ENCODE measurements at places on chromosomes 12 and 14. TPM values are rescaled to one million over a fixed set of nuclear protein-coding genes. Genes with fewer than 3 reads are reported as not detected.

The GDF3 gene
- 0.24 TPM for total RNA-seq

The ITGB7 gene
- total RNA-seq = 0.81 TPM

The SERPINA5 gene
- 13.8 TPM for total RNA-seq

The TGFB3 gene
- total RNA-seq = 35.1 TPM

The TAC3 gene
- total RNA-seq = not detected

The BLOC1S1 gene
- total RNA-seq = 123 TPM

The FBLN5 gene
- 122 TPM for total RNA-seq

The HOXC13 gene
- not detected for total RNA-seq

The UNG gene
- 13.9 TPM for total RNA-seq

DNA sequence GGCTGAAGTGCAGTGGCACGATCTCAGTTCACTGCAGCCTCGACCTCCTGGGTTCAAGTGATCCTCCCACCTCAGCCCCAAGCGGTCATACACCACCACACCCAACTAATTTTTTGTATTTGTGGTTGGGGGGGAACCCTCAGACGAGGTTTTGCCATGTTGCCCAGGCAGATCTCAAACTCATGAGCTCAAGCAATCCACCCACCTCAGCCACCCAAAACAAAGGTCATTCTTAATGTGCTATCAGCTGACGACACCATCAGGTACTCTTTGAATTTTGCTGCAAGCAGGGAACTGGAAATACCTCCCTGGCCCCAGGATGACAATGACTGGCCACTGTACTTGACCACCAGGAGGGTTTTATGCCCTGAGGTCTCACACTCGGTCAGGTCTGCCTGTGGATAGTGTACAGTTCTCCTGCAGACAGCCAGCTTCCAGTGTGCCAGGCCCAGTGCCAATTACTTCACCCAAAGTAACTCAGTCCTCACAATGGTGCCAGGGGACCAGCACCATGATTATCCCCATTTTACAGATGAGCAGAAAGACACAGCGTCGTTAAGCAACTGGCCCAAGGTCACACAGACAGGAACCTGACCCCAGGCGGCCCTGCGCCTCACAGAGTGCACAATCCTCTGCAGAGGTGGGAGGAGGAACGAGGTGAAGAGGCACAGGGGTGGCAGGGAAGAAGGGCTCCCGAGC, 42.9 kb downstream of the ITPK1 start:
- no peak for DNase-seq

- DNase-seq = no peak
Measured at GRCh38 chr14:20791187-20791586, 10.1 kb downstream of the RNASE6 start.

- no peak for DNase-seq
Measured at GRCh38 chr12:29722164-29722563, 61.6 kb downstream of the TMTC1 start.

DNA sequence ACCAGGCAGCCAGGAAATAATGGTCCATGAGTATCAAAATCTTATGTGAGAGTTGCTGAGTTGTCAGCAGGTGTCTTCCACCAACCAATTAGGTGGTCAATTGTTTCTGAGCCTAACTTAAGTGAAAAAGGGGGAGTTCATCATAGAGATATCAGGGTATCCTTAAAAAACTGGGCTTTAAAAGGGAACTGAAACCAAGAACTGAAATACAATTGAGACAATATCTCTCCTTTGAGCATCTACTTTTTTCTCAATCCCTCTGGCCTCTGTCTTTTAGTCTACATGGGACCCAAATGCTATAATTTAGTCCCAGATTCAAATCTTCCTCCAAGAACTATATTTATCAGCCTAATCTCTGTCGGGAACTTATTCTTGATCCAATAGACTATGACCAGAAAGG, 201.0 kb downstream of the BTG1 start:
- no peak for DNase-seq

DNA sequence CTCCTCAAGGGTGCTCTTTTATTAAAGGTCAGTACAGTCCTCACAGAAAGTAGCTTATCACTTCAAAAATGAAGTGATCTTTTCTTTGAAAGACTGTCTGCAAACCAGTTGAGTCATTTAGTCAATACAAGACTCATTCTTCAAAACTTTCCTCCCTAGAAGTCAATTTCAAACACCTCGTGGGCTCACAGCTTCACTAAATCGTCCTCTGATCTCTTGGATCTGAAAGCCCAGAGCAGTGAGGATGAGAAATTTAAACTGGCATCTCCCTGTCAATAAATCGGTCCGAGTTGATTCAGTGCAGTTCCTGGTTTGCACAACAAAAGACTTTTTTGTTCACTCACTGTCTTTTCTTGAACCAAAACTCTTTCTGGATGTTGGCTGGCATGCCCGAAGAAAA, 44.5 kb downstream of the NUAK1 start:
- DNase-seq = no peak

- DNase-seq = no peak
Measured at GRCh38 chr12:12449533-12450025, 92.7 kb downstream of the BORCS5 start.

- DNase-seq = peak; percentile 78
Measured at GRCh38 chr12:123519141-123520001, 14.1 kb downstream of the RILPL1 start.

DNA sequence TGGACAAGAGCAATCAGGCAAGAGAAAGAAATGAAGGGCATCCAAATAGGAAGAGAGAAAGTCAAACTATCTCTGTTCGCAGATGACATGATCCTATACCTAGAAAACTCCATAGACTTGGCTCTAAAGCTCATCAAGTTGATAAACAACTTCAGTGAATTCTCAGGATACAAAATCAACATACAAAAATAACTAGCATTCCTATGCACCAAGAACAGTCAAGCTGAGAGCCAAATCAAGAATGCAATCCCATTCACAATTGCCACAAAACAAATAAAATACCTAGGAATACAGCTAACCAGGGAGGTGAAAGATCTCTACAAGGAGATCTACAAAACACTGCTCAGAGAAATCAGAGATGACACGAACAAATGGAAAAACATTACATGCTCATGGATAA, 417.5 kb upstream of the ATP2B1 start:
- no peak for DNase-seq

GRCh38 chr12:40344312-40344711, 119.5 kb downstream of the LRRK2 start:
- no peak for DNase-seq

GRCh38 chr12:57237932-57238853, 8.7 kb downstream of the SHMT2 start:
- no peak for DNase-seq

GRCh38 chr12:43973385-43973784, 137.5 kb downstream of the TMEM117 start:
- DNase-seq = no peak

DNA sequence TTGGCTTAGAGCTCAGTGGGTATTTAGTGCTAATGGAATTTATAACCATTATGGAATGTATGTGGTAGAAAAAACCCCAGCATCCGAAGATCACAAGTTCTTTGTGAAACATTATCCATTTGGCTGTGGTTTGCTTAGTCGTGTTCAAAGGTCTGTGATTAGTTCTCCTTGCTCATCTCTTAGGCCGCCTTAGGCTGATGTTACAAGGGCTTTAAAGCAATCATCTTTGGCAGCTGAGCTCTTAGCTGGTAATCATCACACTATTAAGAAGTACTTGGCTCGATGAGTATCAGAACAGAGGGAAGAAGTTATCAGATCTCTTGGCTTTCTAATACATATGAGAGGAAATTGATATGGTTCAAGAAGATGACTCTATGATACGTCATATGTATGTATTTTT, 124.1 kb upstream of the E2F7 start:
- no peak for DNase-seq

DNA sequence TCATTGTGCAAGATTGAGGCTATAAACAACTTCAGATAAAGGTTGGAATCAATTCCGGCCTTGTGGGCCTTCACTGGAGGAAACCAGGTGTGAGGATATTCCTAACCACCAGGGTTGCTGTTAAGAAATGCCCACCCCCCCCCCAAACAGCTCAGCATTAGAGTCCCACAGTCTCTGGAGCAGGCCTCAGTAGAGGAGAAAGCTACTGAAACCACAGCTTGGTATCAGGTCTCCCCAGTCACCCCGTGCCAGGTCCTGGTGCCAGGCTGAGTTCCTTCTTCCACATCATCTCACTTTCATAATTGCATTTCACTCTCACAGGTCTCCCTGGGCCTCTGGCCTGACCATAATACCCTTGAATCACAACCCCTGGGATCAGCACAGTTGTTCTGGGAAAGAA, 12.5 kb downstream of the GALNT6 start:
- no peak for DNase-seq

GRCh38 chr12:129961091-129961490, 57.3 kb upstream of the TMEM132D start:
- DNase-seq = no peak

- DNase-seq = no peak
Measured at GRCh38 chr14:93045211-93045674, 70.5 kb downstream of the ITPK1 start.

DNA sequence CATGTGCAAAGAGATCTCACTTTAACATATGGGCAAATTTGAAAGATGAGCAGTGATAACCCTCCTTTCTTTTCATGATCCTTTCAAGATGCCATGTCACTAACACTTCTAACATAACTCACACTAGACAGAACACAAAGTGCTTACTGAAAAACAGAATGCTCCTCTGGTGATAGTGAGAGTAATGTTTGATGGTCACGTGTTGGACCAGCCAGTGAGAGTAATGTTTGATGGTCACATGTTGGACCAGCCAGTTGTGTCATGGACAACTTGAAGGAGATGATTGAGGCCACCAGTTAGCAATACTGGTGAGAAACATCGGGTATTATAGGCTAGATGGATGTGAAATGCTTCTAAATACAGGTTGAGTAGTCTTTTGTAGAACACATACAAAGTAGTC, 5.7 kb downstream of the NEUROD4 start:
- no peak for DNase-seq

DNA sequence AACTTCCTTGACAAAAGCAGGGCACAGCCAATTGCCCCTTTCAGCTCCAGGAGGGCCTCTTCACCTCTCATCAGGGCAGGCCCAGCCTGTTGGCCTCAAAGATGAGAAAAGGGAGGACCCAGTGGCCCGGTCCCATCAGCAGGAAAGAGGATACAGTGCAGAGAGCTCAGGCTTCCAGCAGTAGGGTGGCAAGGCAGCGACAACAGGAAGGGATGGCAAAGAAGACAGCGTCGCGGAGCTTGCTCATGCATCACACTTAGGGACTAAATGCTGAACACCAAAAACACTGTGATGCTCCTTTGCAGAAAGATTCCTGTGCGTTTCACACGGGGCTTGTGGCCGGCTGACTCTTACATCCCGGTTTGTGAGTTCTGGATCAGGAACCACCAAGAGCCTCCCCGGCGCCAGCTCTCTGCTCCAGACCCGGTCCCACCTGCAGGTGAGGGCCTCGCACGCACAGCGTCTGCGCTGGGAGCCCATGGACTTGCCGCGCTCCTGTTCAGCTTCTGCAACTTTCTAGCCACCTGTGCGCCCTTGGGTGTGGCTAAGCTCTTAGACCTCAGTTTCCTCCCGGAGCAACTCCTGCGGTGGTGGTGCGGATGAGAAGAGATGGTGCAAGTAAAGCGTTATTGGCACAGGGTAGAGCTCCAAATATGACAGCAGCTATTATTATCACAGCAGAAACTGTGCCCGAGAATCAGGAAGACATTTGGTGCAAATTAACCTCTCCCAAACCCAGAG, 15.3 kb upstream of the BCL7A start:
- DNase-seq = no peak

GRCh38 chr12:91703491-91704283, 442.0 kb downstream of the BTG1 start:
- DNase-seq = no peak

DNA sequence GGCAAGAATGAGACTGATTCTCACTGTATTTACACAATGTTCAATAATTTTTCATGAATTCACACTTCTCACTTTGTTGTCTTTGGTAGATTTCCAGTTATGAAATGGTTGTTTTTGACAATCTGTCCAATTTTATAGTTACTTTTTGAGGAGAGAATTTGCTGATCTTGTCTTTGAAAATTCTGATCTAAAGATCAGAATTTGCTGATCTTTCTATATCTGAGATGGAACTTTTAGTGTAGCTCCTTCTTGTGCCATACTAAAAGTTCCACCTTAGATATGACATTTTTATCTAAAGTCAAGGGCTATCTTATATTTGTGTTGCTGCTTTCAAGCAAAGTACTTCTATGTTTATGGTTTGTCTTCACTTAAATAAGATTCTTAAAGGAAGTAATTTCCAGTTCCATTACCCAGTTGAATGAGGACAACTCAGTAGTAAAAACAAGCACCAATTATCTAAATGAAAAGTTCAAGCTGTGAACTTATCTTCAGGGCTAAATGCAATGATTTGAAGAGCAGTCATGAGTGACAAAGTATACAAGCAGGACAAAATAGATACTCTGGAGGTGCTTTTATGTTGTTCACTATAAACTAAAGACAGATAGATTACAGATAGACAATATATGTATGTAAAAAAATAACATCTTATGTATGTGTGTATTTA, 76.4 kb upstream of the FOXG1 start:
- no peak for DNase-seq

- peak; percentile 37 for DNase-seq
Measured at GRCh38 chr12:57888409-57889157, 42.1 kb upstream of the CTDSP2 start.

GRCh38 chr14:104505085-104506074, 74.2 kb upstream of the C14orf180 start:
- DNase-seq = no peak

- DNase-seq = no peak
Measured at GRCh38 chr12:106046301-106046846, 92.4 kb downstream of the NUAK1 start.

GRCh38 chr14:74475678-74476077, 17.4 kb downstream of the NPC2 start:
- DNase-seq = no peak

- DNase-seq = no peak
Measured at GRCh38 chr12:121789233-121789781, 4.2 kb downstream of the RHOF start.

- DNase-seq = no peak
Measured at GRCh38 chr12:102953221-102953620, 4.3 kb upstream of the ASCL1 start.

- no peak for DNase-seq
Measured at GRCh38 chr12:20463913-20464524, 95.7 kb downstream of the PDE3A start.

GRCh38 chr12:116045150-116045549, 232.3 kb downstream of the MED13L start:
- no peak for DNase-seq

DNA sequence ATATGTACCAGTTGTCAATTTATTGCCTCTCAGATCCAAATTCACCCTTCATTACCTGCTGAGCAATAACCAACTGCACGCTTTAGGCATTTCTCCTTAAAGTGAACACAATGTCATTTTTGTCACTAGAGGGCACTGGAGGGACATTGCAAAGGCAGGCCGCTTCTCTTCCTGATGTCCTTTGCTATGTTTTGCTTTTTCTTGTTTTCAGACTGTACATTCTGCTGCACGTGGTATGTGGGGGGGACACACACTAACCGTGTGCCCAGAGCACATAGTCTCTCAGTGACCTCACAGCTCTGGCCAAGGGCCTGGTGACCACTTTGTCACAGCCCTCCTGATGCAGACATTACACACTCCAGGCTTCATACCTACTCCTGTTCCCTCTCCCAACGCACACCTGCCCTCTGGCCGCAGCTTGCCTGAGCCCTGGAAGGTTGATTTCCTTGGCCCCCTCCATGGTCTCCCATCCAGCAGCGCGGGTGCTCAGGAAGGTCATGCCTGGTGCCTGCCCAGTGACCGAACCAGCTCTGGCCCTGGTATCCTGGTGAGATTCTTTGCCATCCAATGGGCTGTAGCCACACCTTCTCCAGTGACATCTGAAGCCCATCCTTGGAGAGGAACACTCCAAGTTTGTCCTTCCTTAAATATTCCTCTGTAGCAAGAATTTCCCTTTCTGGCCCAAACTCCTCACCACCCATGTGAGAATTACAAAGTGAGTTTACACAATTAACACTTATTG, 39.9 kb downstream of the MYO1H start:
- DNase-seq = no peak

Data from left cardiac atrium (tissue), 4 donors.